ENCODE measurements at places on chromosomes 5 and 9.

- DNase-seq: no peak
These were observed 480.9 kb downstream of the CDK5RAP2 start for GRCh38 chr9:120099065-120099464.

DNA sequence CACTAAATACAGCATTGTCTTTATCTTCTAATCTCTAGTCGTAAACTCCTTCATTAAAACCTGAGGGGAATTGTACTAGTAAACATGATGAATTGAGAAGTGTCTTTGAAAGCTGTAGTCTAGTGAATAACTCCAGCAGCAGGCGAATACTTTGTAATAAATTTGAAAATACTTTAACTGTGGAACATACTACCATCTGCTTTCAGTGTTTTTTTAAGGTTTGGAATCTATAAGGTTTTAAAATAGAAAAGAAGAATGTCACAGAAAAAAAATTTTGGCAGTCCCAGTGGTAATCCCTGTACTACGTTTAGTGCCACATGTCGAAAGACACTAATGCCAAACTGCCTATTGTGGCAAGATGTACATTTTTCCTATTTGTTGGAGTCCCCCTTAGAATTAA lies 379.0 kb upstream of the NUDT12 start:
- no peak for DNase-seq

DNA sequence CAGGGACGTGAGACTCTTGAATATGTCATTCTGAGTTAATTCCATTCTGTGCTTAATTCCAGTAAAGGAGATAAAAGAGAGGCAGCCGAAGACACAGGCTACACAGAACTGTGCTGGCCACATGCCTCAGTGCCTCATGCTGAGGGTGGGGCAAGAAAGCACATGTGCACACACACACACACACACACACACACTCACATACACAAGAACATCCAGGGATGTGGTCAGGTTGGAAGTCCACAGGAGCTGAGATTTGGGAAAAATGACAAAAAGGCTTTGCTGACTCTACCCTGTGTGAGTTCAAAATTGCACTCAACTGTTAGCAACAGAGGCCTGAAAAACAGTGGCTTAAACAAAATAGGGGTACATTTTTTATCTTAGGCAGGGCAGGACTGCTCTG lies 40.5 kb downstream of the ALG2 start:
- DNase-seq: no peak

DNA sequence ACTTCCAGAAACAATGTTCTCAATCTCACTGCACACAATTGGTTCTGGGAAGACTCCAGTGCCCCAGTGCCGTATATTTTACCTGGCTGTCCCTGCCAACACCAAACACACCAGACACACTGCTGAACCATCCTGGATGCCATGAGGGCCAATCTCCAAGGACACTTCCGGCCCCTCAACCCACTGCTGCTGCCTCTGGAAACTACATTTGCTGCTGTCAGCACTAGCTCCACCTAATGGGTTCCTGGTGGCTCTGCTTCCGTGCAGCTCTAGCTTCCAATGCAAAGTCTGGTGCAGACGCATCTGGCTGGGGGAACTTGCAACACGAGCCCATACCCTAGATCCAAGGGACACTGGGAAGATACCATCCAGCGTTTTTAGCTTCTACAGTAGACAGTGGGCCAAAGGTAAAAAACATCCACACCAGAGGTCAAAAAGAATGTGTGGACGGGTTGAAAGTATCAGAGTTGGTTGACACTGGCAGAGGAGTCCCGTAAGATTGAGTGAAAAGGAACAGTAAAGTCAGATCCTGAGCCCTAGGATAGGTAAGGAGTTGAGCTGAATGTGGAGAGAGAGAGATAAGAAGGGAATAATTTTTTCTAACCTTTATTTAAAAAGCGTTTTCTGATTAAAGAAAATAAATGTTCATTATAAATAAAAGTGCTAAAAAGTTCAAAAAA lies 99.7 kb upstream of the KIF2A start:
- no peak for DNase-seq

DNA sequence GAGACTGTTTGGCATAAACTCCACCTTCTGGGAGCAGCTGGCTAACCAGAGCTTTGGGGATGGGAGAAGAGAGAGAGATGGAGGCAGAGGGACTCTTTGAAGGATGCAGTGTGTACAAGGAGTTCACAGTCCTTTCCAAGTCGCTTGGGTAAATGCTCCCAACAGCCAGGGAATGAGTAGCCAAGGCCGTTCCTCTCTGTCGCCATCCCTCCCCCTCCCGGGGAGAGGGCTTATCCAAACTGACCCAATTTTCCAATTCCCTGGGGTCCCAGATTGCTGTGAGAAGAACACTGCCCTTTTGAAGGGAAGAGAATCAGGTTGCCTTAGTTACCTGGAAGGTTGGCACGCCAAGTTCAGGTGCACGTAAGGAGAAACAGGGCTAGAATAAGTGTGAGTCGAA lies 7.9 kb downstream of the WWC1 start:
- no peak for DNase-seq

- DNase-seq: peak; percentile 31
These were observed 17.6 kb upstream of the UBE2D2 start for GRCh38 chr5:139543423-139543991.

GRCh38 chr5:16588434-16589214 lies 28.2 kb downstream of the RETREG1 start:
- no peak for DNase-seq

- no peak for DNase-seq
These were observed 10.6 kb upstream of the TRPC7 start for GRCh38 chr5:136375920-136376319.

Measured in CD4-positive, alpha-beta T cell treated with Interleukin-4 for 4 hours (primary cell).